Activated T-helper 1 cell treated with anti-CD3 and anti-CD28 coated beads, Interleukin-12 subunit alpha, Interleukin-12 subunit beta, Interleukin-2, Interleukin-4 antibody, amounts not matched to agents 30 ng/mL and 10 ng/mL and 1 ng/mL, durations not matched to agents 14 hours and 24 hours and 36 hours (primary cell): ENCODE measurements at places on chromosomes 11 and 22. TPM values are rescaled to one million over a fixed set of nuclear protein-coding genes. Genes with fewer than 3 reads are reported as not detected.

DNA sequence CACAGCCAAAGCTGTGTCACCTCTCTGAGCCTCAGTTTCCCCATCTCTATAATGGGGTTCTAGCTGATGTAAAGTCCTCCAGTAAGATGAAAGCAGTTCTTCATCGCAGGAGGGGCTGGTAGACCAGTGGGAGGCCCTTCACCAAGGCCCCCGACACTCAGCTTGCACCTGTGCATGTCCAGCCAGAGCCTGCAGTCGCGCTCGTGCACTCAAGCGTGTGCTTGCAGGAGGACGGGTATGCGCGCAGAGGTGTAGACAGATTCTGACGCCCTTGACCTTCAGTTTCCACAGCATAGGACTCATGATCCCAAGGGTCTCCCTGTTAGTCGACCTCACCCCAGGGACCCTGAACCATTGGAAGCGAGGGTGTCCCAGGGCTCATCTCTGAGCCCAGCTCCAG lies 633.7 kb downstream of the TBC1D22A start:
- no peak for DNase-seq

GRCh38 chr11:17760102-17761029 lies 25.8 kb downstream of the KCNC1 start:
- no peak for DNase-seq

GRCh38 chr11:14906993-14907392 lies 15.0 kb upstream of the CYP2R1 start:
- no peak for DNase-seq

The BTBD18 gene
- total RNA-seq: 0.07 TPM in 1 of 2 replicates, not detected in the other

- no peak for DNase-seq
These were observed 4.9 kb downstream of the TSKU start for GRCh38 chr11:76787911-76788596.

The DEUP1 gene
- not detected in 2 replicates for total RNA-seq

GRCh38 chr11:63998558-63999348 lies 12.5 kb downstream of the OTUB1 start:
- no peak for DNase-seq

The NCAM1 gene
- total RNA-seq: not detected in 2 replicates

DNA sequence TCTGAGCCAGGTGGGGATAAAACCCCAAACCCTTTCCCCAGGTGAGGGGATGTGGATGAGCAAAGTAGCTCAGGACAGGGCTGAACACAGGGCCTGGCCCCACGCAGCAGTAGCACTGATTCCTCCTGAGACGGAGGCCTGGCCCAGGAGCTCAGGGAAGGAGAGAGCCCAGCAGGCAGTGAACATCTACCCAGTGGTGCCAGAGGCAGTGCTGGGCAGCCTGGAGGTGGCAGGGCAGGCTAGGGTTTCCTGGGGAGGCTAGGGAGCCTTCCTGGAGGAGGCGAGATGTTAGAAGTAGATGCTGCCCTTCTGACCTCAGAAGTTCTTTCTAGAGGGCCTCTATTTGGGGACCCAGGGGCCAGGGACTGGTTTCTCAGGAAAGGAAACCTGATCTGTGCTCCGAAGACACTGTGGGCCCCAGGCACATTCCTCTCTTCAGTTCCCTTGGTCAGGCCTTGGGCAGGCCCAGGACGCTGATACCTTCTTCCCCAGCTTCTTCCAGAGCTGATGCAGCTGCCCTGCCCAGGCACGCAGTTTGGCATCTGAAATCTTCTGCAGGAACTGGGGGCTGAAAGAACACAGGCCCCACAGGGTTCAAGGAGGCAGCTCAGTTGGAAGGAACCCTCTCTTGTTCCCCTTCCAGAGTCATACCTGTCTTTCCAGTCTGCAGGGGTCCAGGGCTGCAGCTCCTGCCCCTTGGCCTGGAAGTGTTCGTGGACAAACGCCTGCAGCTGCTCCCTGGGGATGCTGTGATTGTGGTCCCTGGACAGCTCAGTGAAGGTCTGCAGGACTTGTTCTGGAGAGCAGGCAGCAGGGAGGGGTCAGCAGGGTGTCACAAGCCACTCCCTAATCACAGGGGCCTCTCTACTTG lies 16.8 kb downstream of the TREH start:
- DNase-seq: no peak

The DTX4 gene
- total RNA-seq: 0.05 TPM in 2 replicates

- no peak for DNase-seq
These were observed 268.6 kb downstream of the TMEM135 start for GRCh38 chr11:87306262-87306851.
